ENCODE measurements at places on chromosomes 1 and 21. TPM values are rescaled to one million over a fixed set of nuclear protein-coding genes. Genes with fewer than 3 reads are reported as not detected.

DNA sequence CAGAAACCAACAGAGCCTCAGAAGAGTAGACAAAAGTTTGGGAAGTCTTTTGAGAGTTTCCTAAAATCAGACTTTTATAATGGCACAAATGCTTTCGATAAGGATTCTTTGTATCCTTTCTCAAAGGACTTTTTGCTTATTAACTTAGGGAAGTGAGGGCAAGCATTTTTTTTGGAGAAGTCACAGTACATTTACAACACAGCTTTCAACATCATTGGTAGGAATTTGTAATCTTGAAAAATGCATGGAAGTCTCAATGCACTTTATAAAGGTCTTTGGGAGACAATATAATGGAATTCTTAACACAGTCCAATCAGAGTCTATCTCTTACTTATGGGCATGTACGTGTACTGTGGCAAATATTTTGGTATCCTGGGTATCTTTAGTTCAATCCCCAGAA is 325.8 kb upstream of the NR5A2 start:
- H3K4me3 ChIP-seq: no peak overlapping the region
- no peaks in the 10 kb centered on the region for H3K4me1 ChIP-seq
- no peak overlapping the region for H3K27ac ChIP-seq

- no peak for DNase-seq
- no peak overlapping the region for H3K4me3 ChIP-seq
- H3K36me3 ChIP-seq: no peaks in the 10 kb centered on the region
- no peaks in the 10 kb centered on the region for H3K4me1 ChIP-seq
- no peaks in the 10 kb centered on the region for H3K27me3 ChIP-seq
These were observed 68.3 kb downstream of the SLC16A1 start for GRCh38 chr1:112887599-112888283.

- no peaks in the 10 kb centered on the region for H3K4me1 ChIP-seq
- H3K27ac ChIP-seq: no peak overlapping the region
- H3K27me3 ChIP-seq: no peaks in the 10 kb centered on the region
- no peaks in the 10 kb centered on the region for H3K36me3 ChIP-seq
- DNase-seq: no peak
These were observed 38.8 kb upstream of the OR2B11 start for GRCh38 chr1:247496581-247497285.

DNA sequence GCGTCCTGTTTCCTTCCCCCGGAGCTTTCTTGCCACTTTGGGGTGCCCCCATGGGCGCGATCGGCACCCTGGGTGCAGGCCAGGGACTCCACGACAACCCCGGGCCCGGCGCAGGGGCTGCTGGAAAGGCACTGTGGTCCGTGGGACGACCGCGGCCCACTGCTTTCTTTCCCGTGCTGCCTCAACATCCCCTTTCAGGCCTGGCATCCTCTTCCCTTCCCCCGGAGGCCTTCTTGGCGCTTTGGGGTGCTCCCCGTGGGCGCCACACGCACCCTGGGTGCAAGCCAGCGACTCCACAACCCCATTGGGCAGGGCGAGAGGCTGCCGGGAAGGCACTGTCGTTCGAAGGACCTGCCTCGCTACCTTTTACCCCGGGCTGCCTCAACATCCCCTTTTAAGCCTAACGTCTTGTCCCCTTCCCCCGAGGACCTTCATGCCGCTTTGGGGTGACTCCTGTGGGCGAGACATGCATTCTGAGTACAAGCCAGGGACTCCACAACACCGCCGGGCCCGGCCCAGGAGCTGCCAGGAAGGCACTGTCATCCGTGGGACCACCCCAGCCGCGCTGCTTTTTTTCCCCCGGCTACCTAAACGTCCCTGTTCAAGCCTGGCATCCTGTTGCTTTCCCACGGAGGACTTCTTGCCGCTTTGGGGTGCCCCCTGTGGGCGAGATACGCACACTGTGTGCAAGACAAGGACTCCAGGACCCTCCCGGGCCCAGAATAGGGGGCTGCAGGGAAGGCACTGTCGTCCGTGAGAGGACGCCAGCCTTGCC is 137.8 kb downstream of the LIPI start:
- H3K4me1 ChIP-seq: no peaks in the 10 kb centered on the region
- H3K4me3 ChIP-seq: no peak overlapping the region
- H3K27ac ChIP-seq: no peak overlapping the region
- no peak for DNase-seq
- no peaks in the 10 kb centered on the region for H3K27me3 ChIP-seq

GRCh38 chr1:54338464-54338863 is 67.7 kb downstream of the SSBP3 start:
- no peaks in the 10 kb centered on the region for H3K36me3 ChIP-seq
- DNase-seq: no peak
- no peak overlapping the region for H3K27ac ChIP-seq
- no peaks in the 10 kb centered on the region for H3K4me1 ChIP-seq
- H3K27me3 ChIP-seq: no peaks in the 10 kb centered on the region

DNA sequence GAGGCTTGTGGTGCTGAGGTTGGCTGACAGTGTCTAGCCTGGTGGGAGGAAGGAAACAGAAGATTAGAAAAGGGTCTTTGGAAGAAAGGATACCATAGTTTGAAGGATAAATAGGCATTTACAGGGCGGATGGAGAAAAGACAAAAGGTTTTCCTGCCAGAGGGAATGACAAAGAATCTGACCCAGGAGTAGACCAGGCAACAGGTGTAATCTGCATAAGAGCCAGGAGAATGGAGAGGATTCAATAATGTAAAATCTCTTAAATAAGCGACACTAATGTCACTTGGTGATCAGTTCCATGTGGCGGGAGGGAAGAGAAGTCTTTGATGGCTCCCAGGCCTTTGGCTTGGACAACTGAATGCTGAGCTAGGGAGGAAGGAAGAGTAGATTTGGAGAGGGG is 9.4 kb downstream of the MECR start:
- H3K4me3 ChIP-seq: no peak overlapping the region
- H3K27ac ChIP-seq: no peak overlapping the region
- no peaks in the 10 kb centered on the region for H3K4me1 ChIP-seq
- H3K36me3 ChIP-seq: peaks cover 9% of the 10 kb centered on the region
- no peaks in the 10 kb centered on the region for H3K27me3 ChIP-seq

DNA sequence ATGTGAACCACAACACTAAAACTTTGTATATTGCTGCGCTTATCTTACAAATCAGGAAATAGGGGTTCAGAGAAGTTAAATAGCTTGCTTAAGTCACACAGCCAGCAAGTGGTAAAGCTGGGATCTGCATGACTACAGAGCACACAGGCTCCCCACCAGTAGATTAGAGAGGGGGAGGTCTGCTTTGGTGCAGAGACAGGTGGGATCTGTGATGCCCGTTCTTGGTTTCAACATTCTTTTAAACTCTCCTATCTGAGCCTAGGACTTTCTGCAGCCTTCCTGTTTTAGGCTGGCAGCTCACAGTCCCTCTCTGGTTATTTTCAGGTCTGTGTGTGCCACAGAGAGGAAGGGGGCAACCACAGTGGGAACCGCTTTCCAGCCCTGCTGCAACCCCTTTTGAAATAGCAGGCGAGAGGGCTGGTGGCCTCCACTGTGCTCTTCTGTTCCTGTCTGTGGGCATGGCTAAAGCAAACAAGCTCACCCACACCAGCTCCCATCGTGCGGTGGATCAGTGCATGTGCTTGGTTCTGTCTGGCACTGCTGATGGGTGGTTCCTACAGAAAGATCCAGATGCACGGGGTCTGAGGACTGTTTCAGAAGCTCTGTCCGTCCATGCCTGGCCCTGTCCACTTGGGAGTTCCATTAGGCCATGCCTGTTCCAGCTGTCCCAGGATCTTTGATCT is 1.7 kb upstream of the IL6R start:
- H3K27ac ChIP-seq: peak overlapping the region; percentile 55
- H3K27me3 ChIP-seq: no peaks in the 10 kb centered on the region

- no peak overlapping the region for H3K27ac ChIP-seq
- no peaks in the 10 kb centered on the region for H3K36me3 ChIP-seq
- no peak for DNase-seq
- no peak overlapping the region for H3K4me3 ChIP-seq
- H3K4me1 ChIP-seq: no peaks in the 10 kb centered on the region
These were observed 33.7 kb downstream of the NFASC start for GRCh38 chr1:204904228-204904810.

- no peak for DNase-seq
- H3K27me3 ChIP-seq: no peaks in the 10 kb centered on the region
- no peaks in the 10 kb centered on the region for H3K4me1 ChIP-seq
- H3K27ac ChIP-seq: no peak overlapping the region
These were observed 142.0 kb downstream of the AJAP1 start for GRCh38 chr1:4796161-4797015.

DNA sequence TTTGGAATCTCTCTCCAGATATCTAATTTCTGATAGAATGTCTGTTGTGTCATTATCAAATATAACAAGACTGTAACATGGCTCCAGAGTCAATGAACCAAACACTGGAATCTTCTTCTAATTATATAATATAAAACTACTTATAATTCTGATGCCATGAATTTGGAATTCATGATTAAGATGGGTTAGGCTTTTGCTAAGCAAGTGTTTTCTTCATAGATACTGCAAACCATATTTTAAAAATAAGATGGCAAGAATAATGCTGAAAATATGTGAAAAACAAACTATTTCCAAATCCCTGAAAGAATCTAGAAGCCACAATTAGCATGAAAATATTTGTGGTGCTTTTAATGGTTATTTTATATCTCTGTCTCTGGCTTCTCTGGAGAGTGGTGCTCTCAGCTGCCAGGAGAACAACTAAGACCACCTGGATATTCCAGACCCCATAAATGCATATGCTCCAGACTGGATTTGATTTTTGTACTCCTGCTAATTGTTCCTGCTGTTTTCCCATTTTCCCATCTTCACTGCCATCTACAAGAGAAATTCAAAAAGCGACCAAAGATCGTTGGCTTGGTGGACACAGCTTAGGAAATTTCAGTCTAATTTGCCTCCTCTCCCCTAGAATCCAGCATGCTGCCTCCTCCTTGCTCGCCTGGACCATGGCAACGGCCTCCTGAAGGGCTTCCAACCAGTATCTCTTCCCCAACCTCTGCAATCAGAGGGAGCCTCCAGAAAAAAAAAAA is 418.9 kb downstream of the SETD4 start:
- no peak overlapping the region for H3K4me3 ChIP-seq
- H3K27me3 ChIP-seq: no peaks in the 10 kb centered on the region
- no peaks in the 10 kb centered on the region for H3K4me1 ChIP-seq
- DNase-seq: no peak

- no peaks in the 10 kb centered on the region for H3K4me1 ChIP-seq
- H3K4me3 ChIP-seq: no peak overlapping the region
- H3K27me3 ChIP-seq: no peaks in the 10 kb centered on the region
- no peaks in the 10 kb centered on the region for H3K36me3 ChIP-seq
- no peak for DNase-seq
These were observed 110.2 kb downstream of the IFI44 start for GRCh38 chr1:78759881-78760280.

GRCh38 chr1:63955370-63956145 is 181.7 kb downstream of the ROR1 start:
- H3K4me1 ChIP-seq: no peaks in the 10 kb centered on the region
- H3K4me3 ChIP-seq: no peak overlapping the region
- H3K27me3 ChIP-seq: no peaks in the 10 kb centered on the region
- no peak for DNase-seq

DNA sequence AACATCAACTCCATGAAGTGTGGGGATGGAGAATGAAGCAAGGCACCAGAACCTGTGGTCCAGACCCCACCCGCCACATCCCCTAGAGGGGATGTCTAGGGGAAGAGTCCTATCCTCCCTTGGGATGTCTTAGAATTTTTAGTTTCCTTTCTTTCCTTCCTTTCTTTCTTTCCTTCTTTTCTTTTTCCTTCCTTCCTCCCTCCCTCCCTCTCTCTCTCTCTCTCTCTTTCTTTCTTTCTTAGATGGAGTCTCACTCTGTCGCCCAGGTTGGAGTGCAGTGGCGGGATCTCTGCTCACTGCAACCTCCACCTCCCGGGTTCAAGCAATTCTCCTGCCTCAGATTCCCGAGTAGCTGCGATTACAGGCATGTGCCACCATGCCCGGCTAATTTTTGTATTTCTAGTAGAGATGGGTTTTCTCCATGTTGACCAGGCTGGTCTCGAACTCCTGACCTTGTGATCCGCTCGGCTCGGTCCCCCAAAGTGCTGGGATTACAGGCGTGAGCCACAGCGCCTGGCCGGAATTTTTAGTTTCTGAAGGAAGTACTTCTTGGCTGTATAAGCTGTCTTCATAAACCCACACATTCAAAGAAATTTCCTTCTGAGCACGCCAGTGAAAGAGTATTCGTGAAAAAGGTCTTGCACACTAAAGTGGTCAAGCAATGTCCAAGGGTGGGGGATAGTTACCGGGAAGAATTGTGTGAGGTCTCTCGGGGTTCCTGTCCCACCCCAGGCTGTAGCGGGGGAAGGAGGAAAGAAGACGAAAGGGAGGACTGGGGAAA is 20.8 kb upstream of the LEFTY2 start:
- H3K4me3 ChIP-seq: no peak overlapping the region
- no peaks in the 10 kb centered on the region for H3K36me3 ChIP-seq
- H3K27ac ChIP-seq: no peak overlapping the region
- no peak for DNase-seq
- H3K27me3 ChIP-seq: no peaks in the 10 kb centered on the region
- H3K4me1 ChIP-seq: peaks cover 7% of the 10 kb centered on the region

- H3K36me3 ChIP-seq: peaks cover 3% of the 10 kb centered on the region
- no peaks in the 10 kb centered on the region for H3K27me3 ChIP-seq
- no peak overlapping the region for H3K4me3 ChIP-seq
- no peaks in the 10 kb centered on the region for H3K4me1 ChIP-seq
- DNase-seq: peak; percentile 10
These were observed 99.1 kb downstream of the MT1HL1 start for GRCh38 chr1:236904892-236905741.

DNA sequence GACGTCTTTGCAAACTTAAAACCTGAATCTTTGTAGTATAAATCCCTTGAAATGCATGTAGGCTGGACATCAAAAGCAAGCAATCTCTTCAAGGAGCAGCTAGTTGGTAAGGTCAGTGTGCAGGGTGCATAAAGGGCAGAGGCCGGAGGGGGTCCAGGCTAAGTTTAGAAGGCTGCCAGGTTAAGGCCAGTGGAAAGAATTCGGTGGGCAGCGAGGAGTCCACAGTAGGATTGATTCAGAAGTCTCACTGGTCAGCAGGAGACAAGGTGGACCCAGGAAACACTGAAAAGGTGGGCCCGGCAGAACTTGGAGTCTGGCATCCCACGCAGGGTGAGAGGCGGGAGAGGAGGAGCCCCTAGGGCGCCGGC is 390 bp upstream of the PCSK9 start:
- DNase-seq: no peak
- H3K27me3 ChIP-seq: no peaks in the 10 kb centered on the region
- H3K36me3 ChIP-seq: no peaks in the 10 kb centered on the region
- H3K4me1 ChIP-seq: peaks cover 66% of the 10 kb centered on the region

DNA sequence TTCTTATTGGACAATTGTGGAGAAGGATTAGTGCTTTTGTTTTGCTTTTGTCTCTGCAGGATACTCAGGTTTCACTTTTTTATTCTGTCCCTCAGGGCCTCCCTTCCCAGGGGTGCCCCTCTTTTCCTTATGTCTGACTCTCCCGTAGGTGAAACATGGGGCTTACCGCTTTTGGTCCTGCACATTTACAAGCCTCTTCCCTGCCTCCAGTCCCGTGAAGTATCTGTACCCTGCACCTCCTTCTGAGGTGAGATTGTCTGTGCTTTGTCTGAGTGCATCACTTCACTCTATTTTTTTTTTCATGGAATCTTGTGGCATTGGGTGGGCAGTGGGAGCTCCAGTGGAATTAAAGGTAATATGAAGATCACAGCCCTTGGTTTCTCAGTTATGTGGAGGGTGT is 758.1 kb upstream of the TPTE start:
- no peak for DNase-seq
- no peaks in the 10 kb centered on the region for H3K27me3 ChIP-seq
- H3K4me3 ChIP-seq: no peak overlapping the region

The SLAMF9 gene
- 0.25 TPM for total RNA-seq

The ZMYND12 gene
- 3.0 TPM for total RNA-seq

The MANEAL gene
- 1.0 TPM for total RNA-seq

The DIPK1A gene
- 7.9 TPM for total RNA-seq

The SLC9C2 gene
- total RNA-seq: not detected

The PTPRC gene
- 34.1 TPM for total RNA-seq

The PROX1 gene
- total RNA-seq: 101 TPM

The LCE2C gene
- not detected for total RNA-seq

The IL10 gene
- 0.23 TPM for total RNA-seq

The TRMT1L gene
- total RNA-seq: 14.6 TPM

All from liver (tissue), 10 donors.